H54 (cell line): ENCODE measurements at places on chromosomes 3 and 15.
A peak's percentile ranks its signal among the peaks of the same experiment; 100 is the strongest.

DNA sequence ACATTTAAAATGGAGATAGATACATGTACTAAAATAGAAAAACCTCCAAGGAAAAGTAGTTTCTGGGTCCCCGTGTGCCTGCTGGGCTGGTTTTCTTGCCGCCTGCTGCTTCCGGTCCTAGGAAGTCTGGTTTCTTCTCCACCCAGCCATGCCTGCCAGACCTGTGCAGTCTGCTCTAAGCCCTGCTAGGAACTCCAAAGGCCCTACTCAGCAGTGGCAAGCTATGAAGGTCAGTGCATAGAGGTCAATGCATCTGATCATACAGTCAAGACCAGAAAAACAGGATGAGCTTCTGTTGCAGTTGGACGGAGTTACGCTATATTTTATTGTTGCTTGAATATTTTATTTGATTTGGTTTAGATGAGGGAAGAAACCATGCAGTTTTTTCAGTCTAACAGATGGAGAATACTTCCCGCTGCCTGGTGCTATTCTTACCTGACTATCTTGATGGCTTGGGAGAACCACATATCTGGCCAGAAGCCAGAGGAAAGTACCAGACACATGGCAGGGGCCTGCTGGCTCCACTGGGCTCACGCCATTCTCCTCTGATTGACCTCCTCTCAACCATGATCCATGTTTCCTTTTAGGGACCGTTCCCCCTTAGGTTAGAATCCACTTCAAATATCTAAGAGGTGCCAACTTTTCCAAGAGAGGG is 226.8 kb upstream of the ST8SIA2 start:
- no peak for DNase-seq

- DNase-seq: no peak
Measured at GRCh38 chr3:56677286-56677685, 5.8 kb downstream of the TASOR start.

GRCh38 chr15:69317392-69317841 is 18.7 kb downstream of the PAQR5 start:
- no peak for DNase-seq

- no peak for DNase-seq
Measured at GRCh38 chr15:40307421-40308211, at the start of gene PLCB2. Gene PLCB2, minus strand, starts transcription at chr15:40307935. Its CDS starts 263 bp downstream, at chr15:40307672.

GRCh38 chr15:66800584-66801235 is 98.7 kb downstream of the SMAD6 start:
- no peak for DNase-seq

DNA sequence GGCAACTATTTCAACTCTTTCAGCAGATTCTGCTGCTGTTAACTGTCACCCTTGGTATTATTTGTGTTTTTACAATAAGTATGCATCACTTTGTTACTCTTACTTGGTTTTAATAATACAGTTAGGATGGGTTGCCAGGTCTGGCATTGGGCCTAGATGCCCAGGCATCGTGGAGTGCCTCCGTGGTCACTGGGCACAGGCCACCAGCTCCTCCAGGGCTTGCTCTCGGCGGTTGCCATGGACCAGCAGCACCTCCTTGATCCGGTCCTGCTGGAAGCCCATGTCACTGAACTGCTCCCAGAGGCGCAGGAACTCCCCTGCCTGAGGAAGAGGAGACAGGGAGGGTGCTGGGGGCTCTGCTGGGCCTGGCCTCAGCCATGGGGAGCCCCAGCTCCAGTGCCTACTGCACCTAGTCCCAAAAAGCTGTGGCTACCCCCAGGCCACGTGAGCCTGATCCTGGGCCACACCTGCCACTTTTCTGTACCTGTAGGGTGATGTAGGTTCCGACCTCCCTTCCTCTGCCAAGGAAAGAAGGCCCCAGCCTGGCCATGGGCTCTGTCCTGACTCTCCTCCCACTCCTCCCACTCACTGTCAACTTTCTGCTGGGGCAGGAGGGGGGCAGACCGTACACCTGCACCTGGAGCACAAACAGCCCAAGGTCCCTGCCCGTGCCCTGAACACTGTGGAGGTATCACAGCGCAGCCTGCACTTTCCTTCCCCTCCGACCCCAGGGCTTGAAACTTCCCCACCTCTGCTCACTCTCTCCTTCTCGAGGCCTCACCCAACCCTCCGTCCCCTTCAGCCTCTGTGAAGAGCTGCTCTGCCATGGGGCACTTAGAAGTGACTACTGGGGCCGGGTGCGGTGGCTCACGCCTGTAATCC is 16.6 kb downstream of the KBTBD13 start:
- no peak for DNase-seq

GRCh38 chr3:43873723-43874122 is 183.0 kb downstream of the ABHD5 start:
- DNase-seq: no peak

GRCh38 chr15:36428102-36428845 is 151.2 kb upstream of the CDIN1 start:
- DNase-seq: peak; percentile 27

DNA sequence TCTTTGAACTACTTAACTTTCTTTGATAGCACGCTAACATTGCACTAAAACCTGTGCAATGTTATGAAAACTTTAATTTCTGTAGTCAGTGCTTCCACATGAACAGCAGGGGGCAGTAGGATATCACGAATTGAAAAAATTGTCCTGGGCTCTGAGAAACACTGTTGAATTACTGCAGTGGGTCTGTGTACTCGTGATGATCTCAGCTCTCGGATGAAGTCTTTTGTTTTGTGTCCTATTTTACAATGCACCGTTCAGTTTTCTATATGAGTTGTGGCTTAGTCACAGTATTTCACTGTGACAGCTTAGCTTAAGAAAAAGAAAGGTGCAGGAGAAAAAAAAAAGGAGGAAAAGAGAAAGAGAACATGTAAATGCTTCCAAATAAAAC is 141.3 kb upstream of the CCDC54 start:
- peak; percentile 64 for DNase-seq

DNA sequence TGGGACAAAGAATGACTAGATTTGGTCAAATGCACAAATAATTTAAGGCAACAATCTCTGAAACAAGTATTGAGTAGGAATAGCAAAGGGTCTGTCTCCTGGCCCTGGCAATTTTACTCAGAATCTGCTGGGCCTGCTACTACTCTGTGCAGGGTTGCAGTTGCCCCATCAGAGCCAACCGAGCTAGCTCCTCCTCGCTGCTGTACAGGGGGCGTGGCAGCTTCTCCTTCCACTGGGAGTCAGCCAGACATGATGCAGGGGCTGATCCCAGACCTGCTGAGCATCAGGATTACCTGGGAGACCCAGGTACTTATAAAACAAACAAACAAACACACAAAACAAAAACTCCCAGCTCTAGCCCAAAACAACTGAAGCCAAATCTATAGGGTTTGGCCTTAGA is 30.5 kb upstream of the PXYLP1 start:
- DNase-seq: no peak

- DNase-seq: no peak
Measured at GRCh38 chr3:105661461-105661860, 207.4 kb downstream of the CBLB start.

GRCh38 chr3:119205685-119206084 is 32.3 kb downstream of the UPK1B start:
- DNase-seq: no peak
